Mucosa of descending colon (tissue), 3 donors: ENCODE measurements at places on chromosomes 13 and 19. TPM values are rescaled to one million over a fixed set of nuclear protein-coding genes. Genes with fewer than 3 reads are reported as not detected.

ACTN4 gene
- 566 TPM for total RNA-seq

JSRP1 gene
- total RNA-seq = 0.38 TPM

ESD gene
- 86.1 TPM for total RNA-seq

PRODH2 gene
- total RNA-seq = not detected

PSG2 gene
- total RNA-seq = not detected

CGB1 gene
- not detected for total RNA-seq

ZNF667 gene
- total RNA-seq = 0.41 TPM

ZNF414 gene
- 22.7 TPM for total RNA-seq

CRLF1 gene
- total RNA-seq = 7.0 TPM

EDDM13 gene
- total RNA-seq = not detected

DNAAF3 gene
- total RNA-seq = 0.69 TPM

CLEC17A gene
- total RNA-seq = 0.34 TPM

MCEMP1 gene
- 0.38 TPM for total RNA-seq

OLFM2 gene
- 5.7 TPM for total RNA-seq

SLC25A41 gene
- 0.43 TPM for total RNA-seq

PSG5 gene
- total RNA-seq = not detected
